HepG2 (cell line): ENCODE measurements at places on chromosomes 2 and 18.

DNA sequence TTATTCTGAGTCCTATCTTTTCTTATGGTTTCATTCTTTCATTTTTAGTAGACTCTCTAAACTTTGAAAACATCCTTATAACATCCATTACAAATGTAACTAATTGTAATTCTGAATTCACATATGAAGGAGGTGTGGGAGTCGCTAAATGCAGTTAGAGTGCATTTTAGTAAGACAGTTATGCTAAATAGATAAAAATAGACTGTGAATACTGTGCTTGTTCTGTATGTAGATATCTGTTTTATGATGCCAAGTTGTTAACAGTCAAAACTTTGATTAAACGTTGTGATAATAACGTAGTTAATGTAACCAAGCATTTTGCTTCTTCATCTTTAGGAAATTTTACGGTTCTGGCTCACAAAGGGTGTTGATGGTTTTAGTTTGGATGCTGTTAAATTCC lies 24.4 kb downstream of the SLC3A1 start:
- H3K36me3 ChIP-seq, result no peaks in the 10 kb centered on the region
- peaks cover 16% of the 10 kb centered on the region for H3K4me1 ChIP-seq
- H3K4me3 ChIP-seq, result no peak overlapping the region
- H3K27me3 ChIP-seq, result peaks cover 2% of the 10 kb centered on the region
- H3K27ac ChIP-seq, result no peak overlapping the region
- no peak for DNase-seq

GRCh38 chr2:39647104-39647765 lies 18.5 kb upstream of the TMEM178A start:
- no peak overlapping the region for H3K27ac ChIP-seq
- peaks cover 7% of the 10 kb centered on the region for H3K4me1 ChIP-seq
- no peak overlapping the region for H3K4me3 ChIP-seq
- no peak for DNase-seq
- H3K36me3 ChIP-seq, result no peaks in the 10 kb centered on the region

- H3K27me3 ChIP-seq, result 0 out of 3 replicates have a peak, but pooled peaks cover 3% of the 10 kb centered on the region
- H3K27ac ChIP-seq, result no peak overlapping the region
Observed at GRCh38 chr2:215034154-215034553, 104.3 kb downstream of the ABCA12 start.

- no peak overlapping the region for H3K27ac ChIP-seq
- H3K27me3 ChIP-seq, result no peaks in the 10 kb centered on the region; the same call in 1 of the 2 replicates
- DNase-seq, result no peak
- no peaks in the 10 kb centered on the region for H3K36me3 ChIP-seq
- H3K4me1 ChIP-seq, result no peaks in the 10 kb centered on the region
Observed at GRCh38 chr2:17815468-17816184, 634 bp upstream of the MSGN1 start.
